ENCODE measurements at places on chromosomes 12 and 14.

- DNase-seq = no peak
These were observed 64.2 kb upstream of the OVCH1 start for GRCh38 chr12:29561664-29562071.

DNA sequence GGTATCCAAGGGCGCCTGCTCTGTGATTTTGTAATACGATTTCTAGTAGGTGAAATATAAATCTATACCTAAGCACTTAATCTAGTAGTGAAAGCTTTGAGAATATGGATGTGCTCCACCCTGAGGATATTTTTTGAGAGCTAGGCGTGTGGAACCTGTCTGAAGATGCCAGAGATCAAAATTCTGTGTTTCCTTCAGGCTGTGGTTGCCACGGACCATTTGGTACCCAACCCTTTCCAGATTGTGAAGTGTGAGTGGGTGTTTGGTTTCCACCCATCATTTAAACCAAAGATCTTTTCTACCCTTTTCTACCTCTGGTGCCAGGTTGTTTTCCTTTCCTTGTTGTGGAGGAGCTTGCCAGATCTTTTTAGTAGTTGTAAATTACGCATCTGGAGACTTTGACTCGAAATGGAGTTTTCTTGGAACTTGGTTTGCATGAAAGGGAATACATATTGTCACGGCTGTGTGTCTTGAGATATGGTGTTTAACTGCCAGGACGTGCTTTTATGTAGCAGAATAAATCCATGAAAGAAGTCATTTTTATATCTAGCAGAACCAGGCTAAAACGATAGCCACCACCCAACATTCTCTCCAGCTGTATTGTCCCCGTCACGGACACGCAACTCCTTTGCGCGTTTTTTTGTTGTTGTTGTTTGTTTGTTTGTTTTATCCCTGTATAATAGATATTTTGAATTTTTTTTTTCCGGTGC, 2.2 kb downstream of the LRFN5 start:
- no peak for DNase-seq

GRCh38 chr14:93276031-93276716, 56.7 kb downstream of the BTBD7 start:
- no peak for DNase-seq

GRCh38 chr14:75497701-75498100, 24.6 kb upstream of the BATF start:
- no peak for DNase-seq

DNA sequence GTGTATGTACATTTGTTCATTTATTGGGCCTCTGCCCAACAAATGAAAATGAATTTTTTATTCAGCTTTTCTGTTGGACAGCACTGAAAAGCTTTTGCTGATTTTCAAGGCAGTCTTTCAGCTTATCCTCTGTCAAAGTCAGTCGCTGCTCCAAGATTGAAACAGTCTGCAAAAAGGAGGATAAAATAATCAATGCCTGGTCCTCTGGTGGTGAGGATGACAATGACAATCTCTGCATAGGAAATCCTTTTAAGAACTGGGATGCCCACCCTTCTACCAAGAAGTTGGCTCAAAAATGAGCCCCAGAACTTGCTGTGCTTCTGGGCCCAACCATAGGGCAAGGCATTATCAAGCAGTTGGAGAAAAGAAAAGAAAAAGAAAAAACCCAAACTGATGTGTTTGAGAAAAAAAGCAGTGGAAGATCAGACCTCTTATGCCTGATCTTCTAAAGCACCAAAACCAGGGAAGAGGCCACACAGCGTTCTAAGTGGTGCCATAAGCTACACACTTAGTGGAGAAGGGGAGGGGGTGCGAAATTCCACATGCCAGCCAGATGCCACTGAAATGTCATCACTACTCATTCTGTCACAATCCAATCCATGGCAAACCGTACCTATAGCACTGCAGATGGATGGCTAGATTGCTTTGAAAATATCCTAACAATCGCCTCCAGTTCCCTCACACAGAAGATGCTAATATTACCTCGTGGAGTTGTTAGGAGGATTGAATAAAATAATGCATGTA, 69.0 kb upstream of the DUSP6 start:
- DNase-seq = no peak

GRCh38 chr14:23392613-23393012, 15.5 kb downstream of the MYH6 start:
- no peak for DNase-seq

Data from germinal center (tissue), 1 donor.